ENCODE measurements at places on chromosomes 3 and 15. TPM values are rescaled to one million over a fixed set of nuclear protein-coding genes. Genes with fewer than 3 reads are reported as not detected.

DNA sequence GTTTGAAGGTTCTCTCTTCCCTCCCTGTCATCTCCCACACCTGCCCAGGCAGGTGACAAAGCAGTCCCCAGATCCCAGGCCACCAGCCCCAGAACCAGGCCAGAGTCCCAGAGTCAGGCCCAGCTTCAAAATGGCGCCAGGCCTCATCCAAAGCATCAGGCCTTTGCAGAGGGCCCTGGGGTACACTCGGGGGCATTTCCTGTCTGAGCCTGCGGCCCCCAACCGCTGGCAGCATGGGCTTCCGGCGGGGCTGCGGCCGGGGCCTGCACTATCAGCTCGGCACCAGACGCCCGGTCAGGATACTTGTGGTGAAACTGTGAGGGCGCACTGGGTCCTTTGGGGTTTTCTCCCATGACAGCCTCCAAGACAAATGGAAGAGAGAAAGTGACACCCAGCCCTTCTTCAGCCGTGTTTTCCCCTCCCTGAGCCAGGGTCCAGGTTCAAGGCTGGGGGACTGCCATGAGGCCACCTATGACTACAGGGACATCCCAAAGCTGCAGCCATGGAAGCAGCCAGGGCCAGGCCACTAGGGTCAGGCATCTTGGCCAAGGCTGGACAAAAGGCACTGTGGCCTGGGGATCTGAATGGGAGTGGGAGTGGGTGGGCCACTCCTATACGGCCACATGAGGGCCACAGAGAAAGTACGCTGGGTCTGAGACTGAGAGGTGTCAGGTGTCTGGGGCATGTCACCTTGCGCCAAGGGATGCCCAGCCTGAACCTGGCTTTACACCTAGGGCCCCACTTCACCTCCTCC, 33.9 kb downstream of the RPN1 start:
- no peak overlapping the region for H3K4me3 ChIP-seq
- H3K27ac ChIP-seq, result no peak overlapping the region
- peaks cover 8% of the 10 kb centered on the region for H3K4me1 ChIP-seq
- peaks cover 5% of the 10 kb centered on the region for H3K36me3 ChIP-seq
- no peak for DNase-seq
- H3K27me3 ChIP-seq, result no peaks in the 10 kb centered on the region

DNA sequence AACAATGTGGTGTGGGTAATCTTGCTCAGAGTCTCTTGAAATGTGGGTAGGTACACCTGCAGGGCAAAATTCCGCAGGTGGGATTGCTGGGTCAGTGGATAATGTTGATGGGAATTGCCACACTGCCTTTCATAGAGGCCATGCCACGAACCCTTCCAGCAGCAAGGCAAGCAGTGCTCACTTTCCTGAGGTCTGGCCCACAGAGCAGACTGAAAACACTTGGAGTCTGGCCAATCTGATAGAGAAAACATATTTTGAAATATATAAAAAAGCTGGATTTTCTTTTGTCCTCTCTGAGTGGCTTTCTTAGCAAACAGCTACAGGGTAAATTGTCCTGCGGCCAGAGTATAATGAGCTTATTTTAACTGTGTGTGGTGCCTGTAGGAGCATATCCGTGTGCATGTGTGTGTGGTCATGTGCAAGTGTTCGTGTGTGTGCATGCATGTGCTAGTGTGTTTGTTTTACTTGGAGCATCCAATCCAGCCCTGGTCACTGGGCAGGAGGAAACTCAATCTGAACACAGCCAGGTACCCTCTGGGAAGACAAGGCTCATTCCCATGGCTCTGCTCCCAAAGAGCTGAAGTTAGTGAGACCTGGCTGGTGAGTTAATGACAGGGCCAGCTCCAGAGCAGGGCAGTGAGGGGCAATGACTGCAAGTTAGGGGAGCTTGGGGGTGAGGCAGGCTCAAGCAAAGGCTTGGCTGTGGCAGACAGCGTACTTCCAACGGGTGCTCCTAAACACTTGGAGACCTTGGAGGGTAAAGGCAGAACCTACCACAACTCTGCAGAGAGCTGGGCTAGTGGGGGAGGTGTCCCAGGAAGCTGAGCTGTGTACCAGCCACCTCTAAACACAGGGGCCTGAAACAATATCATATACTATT, 91.3 kb downstream of the PLXNA1 start:
- DNase-seq, result no peak
- no peaks in the 10 kb centered on the region for H3K4me1 ChIP-seq
- no peaks in the 10 kb centered on the region for H3K27me3 ChIP-seq
- H3K4me3 ChIP-seq, result no peak overlapping the region
- no peak overlapping the region for H3K27ac ChIP-seq

- H3K36me3 ChIP-seq, result peaks cover 32% of the 10 kb centered on the region
- H3K27ac ChIP-seq, result no peak overlapping the region
- H3K4me3 ChIP-seq, result no peak overlapping the region
- no peak for DNase-seq
Observed at GRCh38 chr3:9679476-9680080, 24.1 kb upstream of the CPNE9 start.

Gene IL20RB
- 0.74 TPM for total RNA-seq

DNA sequence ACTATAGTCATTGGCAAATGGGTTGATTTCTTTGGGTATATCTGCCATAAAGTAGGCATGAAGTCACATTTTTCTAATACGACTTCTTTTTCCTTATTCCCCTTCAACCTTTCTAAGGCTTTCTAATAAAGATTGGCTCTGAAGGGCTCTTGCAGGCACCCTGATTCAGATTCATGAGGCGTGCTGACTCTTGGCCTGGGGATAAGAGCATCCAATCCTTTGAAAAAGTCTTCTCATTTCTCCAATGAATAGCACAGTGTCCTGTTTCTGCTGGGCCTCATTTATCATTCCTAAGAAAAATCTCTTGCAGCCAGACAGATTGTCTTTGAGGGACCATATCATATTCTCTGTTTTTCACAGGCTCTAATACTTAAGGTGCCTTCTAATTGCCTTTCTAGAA, 32.3 kb upstream of the BNIP2 start:
- H3K4me1 ChIP-seq, result no peaks in the 10 kb centered on the region
- no peaks in the 10 kb centered on the region for H3K27me3 ChIP-seq
- H3K4me3 ChIP-seq, result no peak overlapping the region
- DNase-seq, result no peak

DNA sequence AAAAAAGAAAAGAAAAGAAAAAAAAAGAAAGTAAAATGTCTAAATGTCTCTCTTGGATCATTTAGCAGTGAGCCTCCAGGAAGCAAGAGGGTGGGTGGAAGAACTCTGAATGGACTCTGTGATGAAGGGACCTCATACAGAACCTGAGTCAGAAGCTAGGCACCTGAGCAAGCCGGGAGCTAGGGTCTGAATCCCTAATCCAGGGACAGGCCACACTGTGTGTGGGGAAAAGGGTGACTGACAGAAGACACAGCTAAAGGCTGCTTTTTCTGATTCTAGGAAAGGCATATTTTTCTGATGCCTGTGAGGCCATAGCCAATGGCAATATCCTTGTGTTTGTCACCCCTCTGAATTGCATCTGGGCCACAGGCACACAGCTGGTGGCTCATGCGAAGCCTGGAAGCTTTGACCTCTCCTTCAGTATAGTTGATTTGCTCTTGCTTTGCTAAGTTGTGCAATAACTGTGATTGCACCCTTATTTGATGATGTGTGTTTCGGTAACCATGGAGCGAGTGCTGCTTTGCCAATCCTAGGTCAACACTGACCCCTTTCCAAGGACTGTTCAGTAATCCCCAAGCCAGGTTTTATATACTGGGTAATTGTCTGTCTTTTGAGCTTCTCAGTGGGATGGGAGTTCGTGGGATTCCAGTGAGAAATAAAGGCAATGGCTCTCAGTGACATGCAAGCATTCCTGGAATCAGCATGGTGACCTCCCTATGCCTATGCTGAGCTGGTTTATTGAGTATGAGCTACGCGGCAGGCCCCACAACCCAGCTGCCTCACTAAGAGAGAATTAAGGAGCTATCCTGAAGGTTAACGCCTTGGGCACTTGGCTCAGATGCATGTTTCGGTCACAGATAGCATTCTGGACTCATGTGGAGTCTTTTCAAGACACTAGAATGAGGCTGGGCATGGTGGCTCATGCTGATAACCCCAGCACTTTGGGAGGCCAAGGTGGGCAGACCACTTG, 49.0 kb upstream of the OSBPL11 start:
- H3K36me3 ChIP-seq, result no peaks in the 10 kb centered on the region
- no peaks in the 10 kb centered on the region for H3K27me3 ChIP-seq
- H3K4me1 ChIP-seq, result no peaks in the 10 kb centered on the region
- H3K27ac ChIP-seq, result no peak overlapping the region
- DNase-seq, result no peak

DNA sequence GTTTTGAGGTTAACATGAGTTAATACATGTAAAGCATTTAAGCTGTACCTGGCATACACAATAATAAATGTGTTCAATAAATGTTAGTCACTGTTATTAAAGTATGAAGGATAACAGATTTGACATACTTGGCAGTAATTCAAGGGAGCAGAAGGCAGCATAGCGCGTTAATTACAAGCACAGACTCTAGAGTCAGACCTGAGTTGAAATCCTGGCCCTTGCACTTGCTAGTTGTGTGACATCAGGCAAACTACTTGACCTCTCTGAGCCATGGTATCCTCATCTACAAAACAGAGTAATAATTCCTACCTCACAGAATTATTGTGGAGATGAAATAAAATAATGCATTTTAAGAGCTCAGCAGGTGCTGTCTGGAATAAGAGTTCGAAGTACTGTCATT, 5.4 kb downstream of the IFT122 start:
- no peaks in the 10 kb centered on the region for H3K36me3 ChIP-seq
- no peak overlapping the region for H3K27ac ChIP-seq
- no peak for DNase-seq
- H3K27me3 ChIP-seq, result no peaks in the 10 kb centered on the region
- no peak overlapping the region for H3K4me3 ChIP-seq

Gene PLCH1
- 11.0 TPM for total RNA-seq

DNA sequence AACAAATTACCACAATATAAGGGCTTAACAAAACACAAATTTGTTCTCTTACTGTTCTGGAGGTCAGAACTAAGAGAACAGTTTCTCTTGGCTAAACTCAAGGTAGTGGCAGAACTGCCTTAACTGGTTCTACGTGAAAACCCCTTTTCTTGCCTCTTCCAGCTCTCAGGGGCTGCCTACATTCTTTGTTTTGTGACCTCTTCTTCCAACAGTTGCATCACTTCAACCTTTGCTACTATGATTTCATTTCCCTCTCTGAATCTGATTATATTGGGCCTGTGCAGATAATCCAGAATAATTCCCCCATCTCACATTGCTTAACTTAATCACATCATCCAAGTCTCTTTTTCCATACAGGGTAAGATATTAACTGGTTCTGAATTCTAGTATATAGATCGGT, 624.6 kb downstream of the ZPLD1 start:
- no peaks in the 10 kb centered on the region for H3K4me1 ChIP-seq
- no peak overlapping the region for H3K4me3 ChIP-seq
- no peak for DNase-seq
- no peaks in the 10 kb centered on the region for H3K27me3 ChIP-seq
- no peak overlapping the region for H3K27ac ChIP-seq
- no peaks in the 10 kb centered on the region for H3K36me3 ChIP-seq

DNA sequence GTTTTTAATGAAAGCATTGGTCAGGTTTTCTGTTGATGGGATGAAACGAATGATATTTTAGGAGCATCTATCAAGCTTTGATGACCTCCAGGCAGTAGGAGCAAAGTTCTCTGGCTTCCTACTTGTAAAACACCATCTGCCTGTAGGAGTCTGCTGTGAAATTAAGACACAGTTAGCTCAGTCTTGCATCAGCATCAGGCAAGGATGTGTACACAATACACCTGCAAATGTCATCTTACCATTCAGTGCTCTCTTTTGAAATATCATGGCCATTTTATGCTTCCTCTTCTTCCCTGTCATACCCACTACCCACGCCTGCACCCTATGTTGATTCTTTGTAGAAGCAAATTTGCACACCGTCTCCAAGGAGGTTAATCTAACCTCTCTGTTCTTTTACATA, 38.2 kb downstream of the B3GALNT1 start:
- no peak for DNase-seq
- H3K27ac ChIP-seq, result no peak overlapping the region

DNA sequence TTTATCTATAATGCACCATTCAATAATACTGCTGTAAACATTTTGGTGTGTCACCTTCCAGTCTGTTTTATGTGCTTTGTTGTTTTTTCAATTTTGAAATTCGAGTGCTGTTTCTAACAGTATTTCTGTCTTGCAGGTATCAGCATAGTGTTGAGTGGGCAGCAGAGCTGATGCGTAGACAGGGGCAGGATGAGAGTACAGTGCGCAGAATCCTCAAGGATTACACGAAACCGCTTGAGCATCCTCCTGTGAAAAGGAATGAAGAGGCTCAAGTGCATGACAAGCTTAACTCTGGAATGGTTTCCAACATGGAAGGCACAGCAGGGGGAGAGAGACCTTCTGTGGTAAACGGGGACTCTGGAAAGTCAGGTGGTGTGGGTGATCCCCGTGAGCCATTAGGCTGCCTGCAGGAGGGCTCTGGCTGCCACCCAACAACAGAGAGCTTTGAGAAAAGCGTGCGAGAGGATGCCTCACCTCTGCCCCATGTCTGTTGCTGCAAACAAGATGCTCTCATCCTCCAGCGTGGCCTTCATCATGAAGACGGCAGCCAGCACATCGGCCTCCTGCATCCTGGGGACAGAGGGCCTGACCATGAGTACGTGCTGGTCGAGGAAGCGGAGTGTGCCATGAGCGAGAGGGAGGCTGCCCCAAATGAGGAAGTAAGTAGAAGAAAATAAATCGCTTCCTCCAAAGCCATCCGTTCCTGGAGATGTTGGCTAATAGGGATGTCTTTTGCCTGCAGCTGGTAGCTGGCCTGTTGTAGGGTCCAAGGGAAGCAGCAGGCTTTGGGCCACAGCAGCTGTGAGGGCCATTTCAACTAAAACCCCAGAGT, 19.1 kb downstream of the TSEN2 start:
- no peaks in the 10 kb centered on the region for H3K4me1 ChIP-seq
- no peak for DNase-seq
- no peaks in the 10 kb centered on the region for H3K27me3 ChIP-seq
- H3K27ac ChIP-seq, result no peak overlapping the region

Gene ARGFX
- total RNA-seq, result not detected

GRCh38 chr3:196962108-196962929, 6.3 kb downstream of the PIGZ start:
- peak overlapping the region; percentile 93 for H3K27ac ChIP-seq
- H3K4me1 ChIP-seq, result peaks cover 10% of the 10 kb centered on the region
- no peak overlapping the region for H3K4me3 ChIP-seq
- peak; percentile 67 for DNase-seq

Gene NR2E3
- total RNA-seq, result 0.64 TPM

DNA sequence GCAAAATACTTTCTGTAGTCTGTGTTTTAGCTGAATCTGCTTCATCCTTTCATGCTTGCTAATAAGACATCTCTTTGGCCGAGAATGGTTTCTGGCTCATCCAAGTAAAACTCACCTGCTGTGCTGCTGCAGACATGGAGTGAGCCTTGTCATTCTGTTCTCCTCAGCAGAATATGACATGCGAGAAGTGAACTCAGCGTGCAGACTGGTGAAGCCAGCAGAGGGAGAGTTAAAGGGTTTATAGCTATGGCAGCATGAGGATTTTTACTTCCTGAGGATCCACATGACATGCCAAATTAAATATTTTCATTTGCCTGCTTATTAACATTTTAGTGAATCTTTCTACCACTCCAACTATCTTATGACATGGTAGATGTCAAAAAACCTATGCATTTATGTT, 658.4 kb upstream of the NECTIN3 start:
- no peaks in the 10 kb centered on the region for H3K4me1 ChIP-seq
- DNase-seq, result no peak
- no peak overlapping the region for H3K4me3 ChIP-seq
- H3K27me3 ChIP-seq, result no peaks in the 10 kb centered on the region

Gene LRRC3B
- total RNA-seq, result 0.15 TPM

GRCh38 chr3:174533286-174533685, 325.8 kb upstream of the NAALADL2 start:
- DNase-seq, result no peak
- no peak overlapping the region for H3K27ac ChIP-seq
- H3K36me3 ChIP-seq, result no peaks in the 10 kb centered on the region
